GF-D8 (cell line): ENCODE measurements at places on chromosomes 1 and 21.

- DNase-seq, result no peak
Observed at GRCh38 chr1:74679811-74680210, 6.2 kb upstream of the ERICH3 start.

DNA sequence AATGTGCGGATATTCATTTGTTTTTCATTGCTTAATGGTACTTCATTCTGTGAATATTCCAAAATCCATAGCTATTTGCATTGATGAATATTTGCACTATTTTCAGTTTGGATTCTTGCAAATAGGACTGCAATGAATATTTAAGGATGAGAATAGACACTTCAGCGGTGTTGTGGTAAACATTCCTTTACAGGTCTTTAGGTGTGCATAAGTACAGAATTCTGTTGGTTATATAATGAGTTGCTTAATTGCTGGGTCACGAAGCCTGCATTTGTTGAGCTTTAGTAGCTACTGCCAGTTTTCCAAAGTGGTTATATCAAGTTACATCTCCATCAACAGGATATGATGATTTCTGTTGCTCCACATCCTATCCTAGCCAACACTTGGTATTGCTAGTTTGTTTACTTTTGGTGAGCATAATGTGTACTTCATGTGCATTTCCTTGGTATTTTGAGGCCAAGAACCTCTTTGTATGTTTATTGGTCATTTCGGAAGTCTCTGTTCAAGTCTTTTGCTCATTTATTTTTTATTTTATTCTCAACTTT, 64.2 kb upstream of the CYYR1 start:
- DNase-seq, result no peak

DNA sequence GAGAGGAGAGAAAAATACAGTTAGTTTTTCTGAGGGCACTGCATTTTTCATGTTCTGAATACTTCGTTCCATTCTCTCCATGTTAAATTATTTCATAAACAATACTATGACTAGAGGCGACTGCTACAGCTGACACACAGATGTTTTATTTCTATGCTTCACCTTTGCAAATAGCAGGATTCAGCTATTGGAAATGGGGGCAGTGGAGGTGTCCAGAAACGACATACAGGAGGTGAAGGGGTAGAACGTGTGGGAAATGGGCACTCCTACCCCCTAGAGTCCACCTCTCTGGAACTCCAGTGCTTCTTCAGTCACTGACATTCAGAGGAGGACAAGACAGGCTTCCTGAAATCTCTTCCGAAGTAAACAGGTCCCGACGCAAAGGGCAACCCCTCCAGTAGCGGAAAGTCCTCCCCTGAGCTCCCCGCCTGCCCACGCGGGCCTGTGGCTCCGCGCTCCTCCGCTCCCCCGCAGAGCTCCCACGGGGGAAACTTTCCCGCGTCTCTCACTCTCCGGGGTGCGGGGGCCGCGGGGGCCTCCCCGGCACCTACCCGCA, 480 bp downstream of the DPYD start:
- peak; percentile 55 for DNase-seq

GRCh38 chr1:241217516-241217915, 139.5 kb downstream of the RGS7 start:
- DNase-seq, result no peak

DNA sequence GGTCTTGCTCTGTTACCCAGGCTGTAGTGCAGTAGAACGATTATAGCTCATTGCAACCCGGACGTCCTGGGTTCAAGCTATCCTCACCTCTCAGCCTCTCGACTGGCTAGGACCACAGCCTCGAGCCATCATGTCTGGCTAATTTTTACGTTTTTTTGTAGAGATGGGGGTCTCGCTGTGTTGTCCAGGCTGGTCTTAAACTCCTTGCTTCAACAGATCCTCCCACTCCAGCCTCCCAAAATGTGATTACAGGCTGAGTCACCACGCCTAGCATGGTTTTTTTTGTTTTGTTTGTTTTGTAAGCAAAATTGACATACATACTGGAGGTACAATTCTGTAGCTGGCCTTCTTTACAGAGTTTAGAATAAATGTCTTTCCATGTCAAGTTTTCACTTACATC, 994 bp upstream of the LAMTOR5 start:
- DNase-seq, result no peak

DNA sequence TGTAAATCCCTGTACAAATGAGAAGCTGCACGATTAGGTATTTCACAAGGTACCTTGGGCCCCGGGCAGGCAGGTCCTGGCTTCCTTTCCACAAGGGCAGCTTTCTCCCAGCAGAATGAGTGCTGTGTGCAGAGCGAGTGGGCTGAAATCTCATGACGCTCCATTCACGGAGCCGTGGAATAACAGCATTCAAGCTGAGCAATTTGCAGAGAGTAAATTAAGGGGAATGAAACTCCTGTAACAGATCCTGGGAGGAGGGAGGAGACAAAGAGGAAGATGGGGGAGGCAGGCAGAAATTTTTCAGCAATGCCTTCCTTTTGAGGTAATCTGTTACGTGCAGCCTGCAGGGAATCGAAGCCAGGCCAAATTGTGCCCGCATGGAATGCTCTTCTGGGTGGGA, 239.9 kb downstream of the TNR start:
- no peak for DNase-seq

DNA sequence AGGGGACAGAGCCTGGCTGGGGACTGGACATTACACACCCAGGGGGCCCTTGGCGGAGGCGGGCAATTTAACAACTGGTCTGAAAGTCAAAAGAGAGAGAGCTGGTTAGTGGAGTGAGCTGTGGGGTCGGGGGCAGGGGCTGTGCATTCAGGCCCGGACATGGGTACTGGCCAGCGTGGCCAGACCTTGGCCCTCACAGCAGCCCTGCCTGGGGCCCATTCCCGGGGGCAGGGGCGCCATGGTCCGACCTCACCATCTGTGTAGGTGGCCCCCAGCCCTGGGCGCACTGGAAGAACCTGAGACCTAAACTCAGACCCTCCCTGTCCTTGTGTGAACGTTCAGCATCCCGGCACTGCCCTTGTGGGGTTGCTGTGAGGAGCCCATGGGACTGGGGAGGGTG, 5.0 kb downstream of the CLDN19 start:
- DNase-seq, result no peak

GRCh38 chr1:184310157-184310819, 76.5 kb upstream of the C1orf21 start:
- DNase-seq, result no peak

- DNase-seq, result no peak
Observed at GRCh38 chr21:31589820-31590219, 69.7 kb upstream of the SOD1 start.

DNA sequence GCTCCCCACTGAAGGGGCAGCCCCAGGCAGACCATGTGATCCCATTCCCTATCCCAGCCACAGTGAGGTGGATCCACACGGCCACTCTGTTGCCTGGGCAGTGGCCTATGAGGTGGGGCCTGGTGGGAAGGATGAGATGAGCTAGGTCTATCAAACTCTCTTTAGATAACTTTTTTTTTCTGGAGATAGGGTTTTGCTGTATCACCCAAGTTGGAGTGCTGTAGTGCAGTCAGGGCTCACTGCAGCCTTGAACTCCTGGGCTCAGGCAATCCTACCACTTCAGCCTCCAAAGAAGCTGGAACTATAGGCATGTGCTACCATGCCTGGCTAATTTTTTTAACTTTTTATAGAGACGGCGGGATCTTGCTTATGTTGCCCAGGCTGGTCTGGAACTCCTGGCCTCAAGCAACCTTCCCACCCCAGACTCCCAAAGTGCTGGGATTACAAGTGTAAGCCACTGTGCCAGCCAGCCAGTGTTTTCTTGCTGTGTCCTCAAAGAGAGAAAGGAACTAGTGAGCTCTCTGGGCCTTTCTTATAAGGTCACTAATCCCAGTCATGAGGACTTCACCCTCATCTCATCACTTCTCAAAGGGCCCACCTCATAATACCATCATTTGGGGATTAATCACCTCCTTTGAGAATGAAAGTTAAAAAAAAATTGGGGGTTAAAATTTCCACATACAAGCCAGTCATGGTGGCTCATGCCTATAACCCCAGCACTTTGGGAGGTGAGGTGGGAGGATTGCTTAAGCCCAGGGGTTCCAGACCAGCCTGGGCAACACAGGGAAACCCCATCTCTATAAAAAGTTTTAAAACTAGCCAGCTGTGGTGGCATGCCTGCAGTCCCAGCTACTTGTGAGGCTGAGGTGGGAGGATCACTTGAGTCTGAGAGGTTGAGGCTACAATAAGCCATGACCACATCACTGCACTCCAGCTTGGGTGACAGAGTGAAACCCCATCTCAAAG, 36.6 kb downstream of the H3-3A start:
- DNase-seq, result no peak

DNA sequence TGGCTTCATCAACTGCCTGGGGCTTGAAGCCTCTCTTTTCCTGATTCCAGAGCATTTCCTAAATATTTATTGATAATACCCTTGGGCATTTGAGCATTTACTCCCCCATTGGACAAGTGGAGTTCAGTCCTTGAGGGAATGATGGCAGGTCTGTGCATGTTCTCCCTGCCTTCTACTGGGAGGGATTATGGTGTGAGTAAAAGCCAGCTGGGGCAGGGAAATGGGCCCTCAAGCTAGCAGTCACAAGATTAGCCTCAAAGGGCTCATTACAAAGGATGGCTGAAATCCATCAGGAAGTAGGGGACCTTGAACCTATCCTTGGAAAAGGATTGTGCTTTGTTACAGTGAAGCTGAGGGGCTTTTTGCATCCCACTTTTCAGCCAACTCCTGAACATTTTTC, 24.2 kb upstream of the OSBPL9 start:
- DNase-seq, result no peak

- no peak for DNase-seq
Observed at GRCh38 chr1:76625886-76626678, 241.2 kb upstream of the ST6GALNAC5 start.

DNA sequence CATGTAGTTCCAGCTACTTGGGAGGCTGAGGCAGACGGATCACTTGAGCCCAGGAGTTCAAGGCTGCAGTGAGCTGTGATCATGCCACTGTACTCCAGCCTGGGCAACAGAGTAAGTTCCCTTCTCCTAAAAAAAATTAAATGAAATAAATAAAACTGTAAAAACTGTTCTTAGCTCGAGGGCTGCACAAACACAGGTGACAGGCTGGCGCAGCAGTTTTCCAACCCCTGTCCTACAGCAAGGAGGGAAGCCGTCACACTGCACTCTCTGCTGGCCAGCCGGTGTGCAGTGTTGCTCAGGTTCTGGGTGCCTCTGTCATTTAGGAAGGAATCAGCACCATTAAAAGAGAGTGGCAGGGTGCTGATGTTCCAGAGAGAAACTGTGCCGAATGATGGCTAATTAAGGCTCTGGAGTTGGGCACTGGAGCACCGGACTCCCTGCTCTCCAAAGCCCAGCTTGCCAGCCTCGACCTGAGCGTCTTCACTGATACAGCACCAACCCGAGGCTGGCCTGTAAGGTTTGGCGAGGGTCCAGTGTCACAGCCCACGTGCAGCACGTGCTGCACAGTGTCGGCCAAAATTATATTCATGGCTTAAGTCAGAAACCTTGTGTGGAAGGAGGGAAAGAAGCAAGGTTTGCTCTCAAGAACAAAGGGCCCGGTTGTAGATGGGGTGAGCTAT, 26.4 kb upstream of the KCNAB2 start:
- DNase-seq, result no peak

DNA sequence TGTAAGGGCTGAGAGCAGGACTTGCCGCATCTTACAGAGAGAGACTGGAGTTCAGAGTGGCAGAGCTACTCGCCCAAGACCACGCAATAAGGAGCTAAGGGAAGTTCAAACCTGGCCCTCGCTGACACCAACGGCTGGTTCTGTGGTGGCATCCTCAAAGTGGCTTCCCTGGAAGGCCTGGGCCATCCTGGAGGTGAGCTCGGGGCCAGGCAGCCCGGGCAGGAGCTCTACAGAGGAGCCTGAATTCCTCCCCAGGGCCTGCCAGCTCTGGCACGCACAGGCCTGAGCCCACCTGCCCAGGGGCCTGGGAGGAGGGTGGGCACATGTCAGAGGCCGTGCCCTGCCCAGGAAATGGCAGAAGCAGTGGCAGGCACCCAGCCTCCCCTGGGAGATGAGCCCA, 68.6 kb downstream of the MEGF6 start:
- no peak for DNase-seq

DNA sequence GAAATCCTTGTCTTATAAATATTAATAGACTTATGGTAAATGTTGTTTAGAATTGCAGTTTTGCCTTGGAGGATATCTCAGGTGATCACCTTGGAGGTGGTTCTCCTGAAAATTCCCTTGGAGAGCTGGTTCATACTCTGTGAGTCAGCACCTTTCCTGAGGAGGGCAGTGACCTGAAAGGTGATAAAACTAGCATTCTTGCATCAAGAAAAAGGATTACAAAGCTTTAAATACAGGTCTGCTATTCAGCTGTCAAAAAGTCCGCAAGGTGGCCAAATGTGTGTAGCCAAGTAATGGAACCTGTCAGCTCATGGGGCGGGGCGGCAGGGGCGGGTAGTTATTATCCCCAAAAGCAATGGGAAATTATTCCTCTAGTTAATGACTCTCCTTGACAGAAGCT, 52.8 kb upstream of the EDARADD start:
- DNase-seq, result no peak

DNA sequence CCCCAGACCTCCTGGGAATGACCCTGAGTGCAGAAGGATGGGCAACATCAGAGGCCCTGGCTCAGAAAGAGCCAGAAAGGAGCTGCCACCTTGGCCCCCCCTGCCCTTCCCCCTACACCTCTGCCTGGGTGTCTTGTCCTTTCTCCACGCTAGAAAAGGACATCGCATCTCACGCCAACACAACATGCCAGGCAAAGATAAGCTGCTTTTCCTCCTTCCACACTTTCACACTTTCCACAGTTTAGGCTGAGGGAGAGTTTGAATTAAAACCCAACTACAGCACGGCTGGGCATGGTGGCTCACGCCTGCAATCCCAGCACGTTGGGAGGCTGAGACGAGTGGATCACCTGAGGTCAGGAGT, 109.5 kb downstream of the SPSB1 start:
- no peak for DNase-seq

GRCh38 chr21:25509862-25510261, 97.4 kb downstream of the MRPL39 start:
- DNase-seq, result no peak

DNA sequence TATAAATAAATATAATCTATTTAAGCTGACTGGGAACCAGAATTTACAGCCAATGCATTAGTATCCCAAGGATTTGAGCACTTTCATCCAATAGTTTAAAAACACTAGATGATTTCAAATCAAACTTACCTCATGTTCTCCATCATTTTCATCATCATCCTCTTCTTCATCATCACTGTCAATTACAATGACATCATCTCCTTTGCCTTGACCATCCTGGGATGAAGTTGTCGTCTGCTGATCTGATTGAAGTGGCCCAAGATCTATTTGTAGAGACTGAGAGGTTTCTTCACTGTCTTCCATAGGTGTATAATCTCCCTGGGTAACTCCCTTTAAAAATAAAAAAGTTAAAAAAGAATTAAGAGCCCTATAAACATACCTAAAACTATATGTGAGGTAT, 47.7 kb downstream of the TPR start:
- DNase-seq, result no peak

- DNase-seq, result no peak
Observed at GRCh38 chr1:16212251-16212961, at the start of gene ARHGEF19. ARHGEF19 (minus strand) TSS chr1:16212652; CDS start chr1:16209054, 3,598 bp downstream.

- no peak for DNase-seq
Observed at GRCh38 chr1:42152119-42152518, 1.1 kb upstream of the GUCA2B start.

GRCh38 chr1:56872597-56872996, 18.0 kb downstream of the C8A start:
- no peak for DNase-seq

- DNase-seq, result no peak
Observed at GRCh38 chr1:237613984-237614383, 276.7 kb downstream of the ZP4 start.

- no peak for DNase-seq
Observed at GRCh38 chr1:11652203-11652780, 1.9 kb downstream of the FBXO2 start.
